ENCODE measurements at places on chromosomes 7 and 10.
A peak's percentile ranks its signal among the peaks of the same experiment; 100 is the strongest.

- DNase-seq = no peak
These were observed 10.1 kb upstream of the SEMA3A start for GRCh38 chr7:84204655-84205054.

DNA sequence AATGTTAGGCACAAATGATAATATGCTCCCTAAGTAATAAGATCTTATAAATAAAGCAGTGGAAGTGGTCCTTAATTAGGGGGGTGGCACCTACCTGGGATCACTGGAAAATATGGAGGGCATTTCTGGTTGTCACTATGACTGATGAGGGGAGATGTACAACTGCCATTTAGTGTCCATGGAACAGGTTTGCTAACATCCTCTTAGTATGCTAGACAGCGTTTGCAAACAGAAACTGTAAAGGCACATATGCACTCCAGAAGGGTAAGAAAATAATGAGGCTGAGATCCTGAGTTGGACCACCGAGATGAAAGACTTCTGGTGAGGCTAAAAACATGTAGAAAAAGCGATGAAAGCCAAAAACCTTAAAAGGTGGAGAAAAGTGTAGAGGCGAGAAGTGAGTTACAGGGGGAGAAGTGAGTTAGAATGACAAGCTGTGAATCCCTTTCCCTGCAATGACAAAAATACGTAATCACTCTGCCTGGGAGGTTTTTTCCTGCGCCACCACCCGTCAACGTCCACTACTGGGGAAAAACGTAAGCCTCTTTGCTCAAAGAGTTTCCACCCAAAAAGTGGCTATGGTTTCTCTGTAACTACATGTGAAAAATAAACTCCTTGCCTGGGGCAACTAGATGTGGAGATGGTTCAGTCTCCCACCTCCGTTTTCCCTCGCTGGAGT is 767 bp downstream of the KRIT1 start:
- no peak for DNase-seq

GRCh38 chr7:107659666-107660065 is 962 bp upstream of the SLC26A4 start:
- DNase-seq = peak; percentile 63

DNA sequence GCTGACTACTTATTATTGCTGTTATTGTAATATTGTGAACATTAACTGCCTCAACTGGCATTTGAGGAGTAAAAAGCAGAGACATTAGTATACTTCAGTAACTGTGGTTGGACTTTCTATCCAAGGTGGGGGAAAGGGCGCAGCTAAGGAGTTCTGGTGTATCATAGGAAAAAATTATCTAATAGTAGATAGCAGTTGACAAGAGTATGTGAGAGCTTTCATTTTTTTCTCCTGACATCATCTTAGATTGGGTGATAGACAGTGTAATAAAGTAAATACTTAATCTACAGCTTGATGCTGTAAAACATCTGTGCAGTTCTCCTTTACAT is 68.9 kb downstream of the PHTF2 start:
- DNase-seq = no peak

GRCh38 chr10:60618861-60619260 is 159.4 kb upstream of the CDK1 start:
- no peak for DNase-seq
